Kidney (tissue), 22 donors: ENCODE measurements at places on chromosomes 1 and 21. TPM values are rescaled to one million over a fixed set of nuclear protein-coding genes. Genes with fewer than 3 reads are reported as not detected.

- H3K27me3 ChIP-seq = no peaks in the 10 kb centered on the region
- no peak overlapping the region for H3K4me3 ChIP-seq
Observed at GRCh38 chr1:157103268-157103667, 3.7 kb upstream of the ETV3L start.

GRCh38 chr1:89023026-89023425 is 360 bp upstream of the GBP3 start:
- peak overlapping the region; percentile 12 for H3K4me3 ChIP-seq
- peaks cover 14% of the 10 kb centered on the region for H3K4me1 ChIP-seq
- H3K27me3 ChIP-seq = no peaks in the 10 kb centered on the region
- H3K27ac ChIP-seq = peak overlapping the region; percentile 56
- DNase-seq = no peak
- no peaks in the 10 kb centered on the region for H3K36me3 ChIP-seq

- H3K4me3 ChIP-seq = no peak overlapping the region
- no peaks in the 10 kb centered on the region for H3K27me3 ChIP-seq
- DNase-seq = no peak
- no peak overlapping the region for H3K27ac ChIP-seq
- H3K36me3 ChIP-seq = no peaks in the 10 kb centered on the region
Observed at GRCh38 chr1:245770156-245770555, 615.4 kb downstream of the KIF26B start.

The KRTAP22-1 gene
- not detected for total RNA-seq

DNA sequence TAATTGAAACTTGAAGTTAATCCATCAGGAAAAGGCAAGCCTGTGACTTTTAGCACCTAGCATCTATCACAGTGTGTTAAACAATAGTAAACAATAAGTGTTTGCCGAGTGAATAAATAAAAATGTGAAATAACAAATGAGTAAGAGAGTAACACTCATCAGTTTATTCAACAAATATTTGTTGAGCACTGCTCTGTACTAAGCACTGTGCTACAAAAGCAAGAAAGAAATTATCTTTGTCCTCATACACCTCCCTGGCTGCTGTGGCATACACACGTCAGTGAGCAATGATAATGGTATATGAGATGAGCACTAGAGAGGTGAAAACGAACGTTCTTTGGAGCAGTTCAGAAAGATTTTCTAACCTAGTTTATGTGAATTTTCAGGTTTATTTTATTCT is 295.0 kb upstream of the LRRC7 start:
- no peaks in the 10 kb centered on the region for H3K36me3 ChIP-seq
- DNase-seq = no peak
- no peak overlapping the region for H3K4me3 ChIP-seq
- H3K4me1 ChIP-seq = peaks cover 20% of the 10 kb centered on the region
- no peak overlapping the region for H3K27ac ChIP-seq

DNA sequence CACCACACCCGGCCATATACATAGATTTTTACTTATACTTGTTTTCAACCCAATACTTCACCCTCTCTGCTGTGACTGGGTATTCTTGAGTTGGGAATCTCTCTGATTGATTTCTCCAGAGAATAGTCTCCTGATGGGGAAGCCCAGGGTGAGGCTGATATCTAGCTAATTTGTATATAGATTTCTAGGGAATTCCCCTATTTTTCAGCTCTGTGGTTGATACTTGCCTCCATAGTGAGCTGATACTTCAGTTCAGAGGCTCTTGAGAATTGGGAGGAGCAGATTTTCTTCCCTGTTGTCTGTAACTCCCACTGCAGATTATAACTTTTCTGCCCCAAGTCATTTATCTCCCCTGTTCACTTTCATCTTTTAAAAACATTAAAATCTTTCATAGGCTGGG is 14.5 kb upstream of the SH3BGRL3 start:
- H3K27me3 ChIP-seq = no peaks in the 10 kb centered on the region
- H3K4me3 ChIP-seq = no peak overlapping the region
- H3K36me3 ChIP-seq = no peaks in the 10 kb centered on the region
- H3K4me1 ChIP-seq = no peaks in the 10 kb centered on the region
- no peak for DNase-seq

DNA sequence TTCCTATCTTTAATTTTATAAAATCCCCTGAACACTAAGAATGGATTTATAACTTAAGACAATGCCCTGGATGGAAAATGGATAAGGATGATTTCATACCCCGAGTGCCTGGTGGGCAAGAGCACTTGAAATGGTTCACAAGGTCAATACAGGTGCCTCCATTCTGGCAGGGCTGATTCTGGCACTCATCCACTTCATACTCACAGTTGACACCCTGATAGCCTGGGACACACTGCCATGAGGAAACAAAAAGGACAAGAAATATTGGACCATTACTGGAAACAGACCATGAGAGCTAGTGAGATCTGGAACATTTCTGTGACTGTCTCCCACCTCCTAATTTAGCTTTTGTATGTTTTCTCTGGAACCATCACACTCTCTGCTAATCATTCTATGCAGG is 39.1 kb upstream of the ADAM30 start:
- no peaks in the 10 kb centered on the region for H3K4me1 ChIP-seq
- peaks cover 26% of the 10 kb centered on the region for H3K36me3 ChIP-seq
- no peak overlapping the region for H3K27ac ChIP-seq
- no peak for DNase-seq
- H3K4me3 ChIP-seq = no peak overlapping the region

- no peak for DNase-seq
- no peak overlapping the region for H3K4me3 ChIP-seq
- H3K27ac ChIP-seq = no peak overlapping the region
- no peaks in the 10 kb centered on the region for H3K27me3 ChIP-seq
Observed at GRCh38 chr1:161827786-161828185, 61.7 kb downstream of the ATF6 start.
